ENCODE measurements at places on chromosomes 1 and 21. TPM values are rescaled to one million over a fixed set of nuclear protein-coding genes. Genes with fewer than 3 reads are reported as not detected.

Gene CYYR1
- total RNA-seq = 0.17 TPM

Gene AKR7A3
- total RNA-seq = 0.33 TPM

Gene CHTOP
- total RNA-seq = 34.0 TPM

Gene TTC22
- total RNA-seq = not detected

Gene RNF11
- 116 TPM for total RNA-seq

Gene AMY2B
- 3.6 TPM for total RNA-seq

Gene OR2L2
- total RNA-seq = under 0.01 TPM

Gene SLC25A34
- total RNA-seq = 0.77 TPM

Gene NUDT4B
- 7.1 TPM for total RNA-seq

Gene CELA3B
- not detected for total RNA-seq

Gene IQGAP3
- total RNA-seq = 1.3 TPM

Gene NBPF6
- not detected for total RNA-seq

Gene ARV1
- 16.8 TPM for total RNA-seq

Gene STIL
- 5.8 TPM for total RNA-seq

Gene LAPTM5
- under 0.01 TPM for total RNA-seq

Gene KIF14
- 4.0 TPM for total RNA-seq

Gene VAV3
- not detected for total RNA-seq

Gene LGR6
- total RNA-seq = not detected

Gene ARHGAP30
- total RNA-seq = not detected

Gene TMEM51
- 6.1 TPM for total RNA-seq
